ENCODE measurements at places on chromosomes 6 and 20.

- DNase-seq = no peak
Observed at GRCh38 chr20:43825581-43825980, 89.1 kb upstream of the TOX2 start.

DNA sequence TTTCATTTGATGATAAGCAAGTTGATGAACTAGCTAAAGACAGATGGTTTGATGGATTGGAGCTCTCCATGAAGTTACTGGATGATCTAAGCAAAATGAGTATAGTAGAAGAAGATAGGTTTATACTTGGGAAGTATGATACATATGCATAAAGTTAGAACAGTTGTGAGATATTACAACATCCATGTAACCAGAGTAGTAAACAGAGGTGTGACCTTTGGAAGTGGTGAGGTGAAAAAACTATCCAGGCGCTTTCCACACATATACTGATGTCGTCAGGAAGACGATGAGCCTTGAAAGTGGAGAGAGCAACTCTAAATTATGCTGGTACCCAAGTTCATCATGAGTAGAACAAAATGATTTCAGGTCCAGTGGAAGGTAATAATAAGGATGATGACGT is 271.0 kb downstream of the PTPRK start:
- DNase-seq = no peak

GRCh38 chr20:61925555-61926252 is 140.0 kb downstream of the TAF4 start:
- DNase-seq = no peak

DNA sequence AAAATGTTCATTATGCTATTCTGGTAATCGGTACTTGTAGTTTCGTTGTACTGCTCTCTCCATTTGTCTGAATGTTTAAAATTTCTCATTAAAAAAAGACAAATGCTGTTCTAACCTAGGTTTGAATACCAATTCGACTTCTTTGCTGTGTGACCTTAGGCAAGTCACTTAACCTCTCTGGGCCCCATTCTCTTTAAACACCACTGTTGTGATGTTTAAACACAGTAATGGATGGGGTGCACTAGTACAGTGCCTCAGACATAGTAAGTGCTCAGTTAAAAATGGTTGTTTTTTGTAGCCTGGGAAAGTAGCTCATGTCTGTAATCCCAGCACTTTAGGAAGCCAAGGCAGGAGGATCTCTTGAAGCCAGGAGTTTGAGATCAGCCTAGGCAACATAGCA is 138.5 kb downstream of the MRPL14 start:
- no peak for DNase-seq

DNA sequence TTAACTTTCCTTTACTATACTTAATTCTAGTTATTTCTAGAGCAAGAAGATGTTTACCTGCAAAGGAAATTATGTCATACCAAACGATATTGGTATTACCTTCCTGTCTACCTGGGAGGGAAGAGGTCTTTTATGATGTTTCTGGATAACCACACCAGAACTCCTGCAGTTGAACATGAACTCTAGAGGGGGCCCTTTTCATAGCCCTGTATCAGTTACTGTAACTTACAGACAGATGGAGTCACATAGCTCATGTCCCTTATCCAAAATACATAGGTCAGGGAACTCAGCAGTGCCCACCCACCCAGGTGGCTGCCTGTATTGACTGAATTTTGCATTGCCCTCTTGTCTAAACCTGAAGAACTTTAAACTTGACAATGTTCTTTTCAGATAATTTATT is 35.1 kb upstream of the MYL9 start:
- peak; percentile 24 for DNase-seq

DNA sequence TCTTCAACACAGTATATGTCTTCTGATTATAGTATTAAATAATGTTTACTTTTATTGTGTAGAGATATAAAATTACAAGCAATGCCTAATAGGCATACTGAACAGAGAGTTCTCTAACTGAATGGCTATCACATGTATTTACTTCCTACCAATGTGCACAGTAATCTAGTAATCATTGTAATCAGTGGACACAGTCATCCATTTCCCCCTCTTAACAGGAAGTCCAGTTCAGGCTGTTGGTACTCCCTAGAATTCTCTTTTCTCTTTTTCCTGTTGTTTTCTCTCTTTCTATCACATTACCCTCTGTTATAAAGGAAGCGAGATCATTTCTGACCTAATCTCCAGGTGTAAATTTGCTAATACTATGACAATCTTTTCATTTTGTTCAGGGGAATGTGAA is 172.5 kb downstream of the HTR1B start:
- peak; percentile 77 for DNase-seq

- no peak for DNase-seq
Observed at GRCh38 chr20:48395816-48396546, 431.8 kb downstream of the PREX1 start.

GRCh38 chr6:163291622-163292021 is 122.9 kb upstream of the QKI start:
- peak; percentile 67 for DNase-seq

- DNase-seq = no peak
Observed at GRCh38 chr6:32905078-32905477, 35.8 kb downstream of the HLA-DMB start.

DNA sequence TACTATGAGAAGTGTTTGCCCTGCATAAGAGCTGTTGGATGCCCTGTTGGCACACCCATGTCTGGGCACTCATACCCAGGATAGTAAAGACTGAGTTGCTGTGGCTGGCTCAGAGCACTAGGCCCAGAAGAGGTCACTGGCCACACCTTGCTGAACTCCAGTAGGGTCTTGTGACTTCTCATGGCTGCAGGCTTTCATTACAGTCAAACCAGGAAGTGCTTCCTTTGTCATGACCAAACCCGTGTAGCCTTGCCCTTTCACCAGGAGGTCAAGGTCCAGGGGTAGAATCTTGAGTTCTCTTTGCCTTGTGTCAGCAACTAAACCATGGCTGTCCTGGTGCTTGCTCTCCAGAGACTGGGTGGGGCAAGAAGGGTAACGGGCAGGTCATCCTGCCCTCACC is 49.5 kb downstream of the CD164 start:
- DNase-seq = no peak

GRCh38 chr20:21399005-21399475 is 1.7 kb upstream of the NKX2-4 start:
- no peak for DNase-seq

DNA sequence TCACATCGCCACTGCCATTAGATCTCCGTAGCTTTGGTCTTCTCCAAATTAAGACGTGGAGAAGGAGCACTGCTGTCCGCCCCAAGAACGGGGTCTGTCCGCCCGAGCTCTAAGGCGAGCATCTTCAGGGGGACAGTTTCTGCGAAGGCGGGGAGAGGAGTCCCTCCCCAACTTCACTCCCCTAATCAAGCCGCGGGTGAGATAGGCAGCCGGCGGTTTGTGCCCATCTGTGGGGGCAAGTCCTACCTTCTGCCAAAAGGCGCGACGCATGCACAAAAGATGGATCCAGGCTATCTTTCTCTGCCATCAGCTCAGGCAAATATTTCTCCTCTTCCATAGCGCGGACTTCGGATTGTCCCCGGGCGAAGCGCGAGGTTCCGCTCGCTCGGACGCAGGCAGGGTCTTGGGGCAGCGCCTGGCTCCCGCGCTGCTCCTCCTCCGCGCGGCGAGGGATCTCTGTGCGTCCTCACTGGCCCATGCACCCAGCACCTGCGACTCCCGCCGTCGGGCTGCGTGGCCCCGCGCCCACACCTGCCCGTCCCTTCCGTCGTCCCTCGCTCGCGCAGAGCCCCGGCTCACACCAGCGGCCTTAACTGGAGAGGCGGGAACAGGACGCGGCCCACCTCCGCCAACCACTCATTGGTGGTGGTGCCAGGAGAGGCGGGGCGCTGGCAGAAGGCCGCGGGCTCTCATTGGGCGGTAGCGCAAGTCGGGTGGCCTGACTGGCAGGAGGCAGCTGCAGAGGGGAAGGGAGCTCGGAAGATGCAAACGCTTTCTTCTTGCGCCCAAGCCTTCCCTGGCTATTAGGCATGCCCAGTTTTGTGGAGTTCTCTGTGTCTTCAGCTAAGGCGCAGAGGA is at the start of gene KHDRBS2:
TSS of gene KHDRBS2 (minus strand) at position 614 of the 858 bp plus-strand sequence.
- no peak for DNase-seq

DNA sequence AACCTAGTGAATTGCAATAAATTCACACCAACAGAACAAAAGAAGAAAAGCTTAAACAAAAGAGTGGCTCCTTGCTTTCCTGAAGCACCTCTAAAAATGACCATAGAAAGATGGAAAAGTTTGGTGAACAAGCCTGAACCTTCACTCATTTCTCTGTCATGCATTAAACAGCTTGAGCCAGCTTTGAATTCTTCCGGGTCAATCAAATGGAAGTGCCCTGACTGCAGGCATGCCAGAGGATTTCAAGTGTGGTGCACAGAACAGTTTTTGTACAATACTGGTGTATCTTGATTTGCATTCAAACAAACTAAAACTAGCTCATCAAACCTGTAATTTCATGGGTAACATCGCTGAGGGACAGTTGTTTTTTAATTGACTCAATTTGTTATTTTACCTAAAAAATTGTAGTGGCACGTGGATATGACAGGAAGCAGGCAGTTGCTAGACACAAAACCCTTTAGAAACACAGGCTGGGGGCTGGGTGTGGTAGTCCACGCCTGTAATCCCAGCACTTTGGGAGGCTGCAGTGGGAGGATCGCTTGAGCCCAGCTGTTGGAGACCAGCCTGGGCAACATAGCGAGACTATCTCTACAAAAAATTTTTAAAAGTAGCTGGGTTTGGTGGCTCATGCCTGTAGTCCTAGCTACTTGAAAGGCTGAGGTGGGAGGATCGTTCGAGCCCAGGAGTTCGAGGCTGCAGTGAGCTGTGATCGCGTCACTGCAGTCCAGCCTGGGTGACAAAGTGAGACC is 9.1 kb downstream of the CASS4 start:
- no peak for DNase-seq

GRCh38 chr20:44423480-44423879 is 52.2 kb upstream of the TTPAL start:
- DNase-seq = no peak

- DNase-seq = no peak
Observed at GRCh38 chr6:86595641-86596040, 341.7 kb upstream of the HTR1E start.

GRCh38 chr6:139567095-139567494 is 192.6 kb upstream of the CITED2 start:
- no peak for DNase-seq

DNA sequence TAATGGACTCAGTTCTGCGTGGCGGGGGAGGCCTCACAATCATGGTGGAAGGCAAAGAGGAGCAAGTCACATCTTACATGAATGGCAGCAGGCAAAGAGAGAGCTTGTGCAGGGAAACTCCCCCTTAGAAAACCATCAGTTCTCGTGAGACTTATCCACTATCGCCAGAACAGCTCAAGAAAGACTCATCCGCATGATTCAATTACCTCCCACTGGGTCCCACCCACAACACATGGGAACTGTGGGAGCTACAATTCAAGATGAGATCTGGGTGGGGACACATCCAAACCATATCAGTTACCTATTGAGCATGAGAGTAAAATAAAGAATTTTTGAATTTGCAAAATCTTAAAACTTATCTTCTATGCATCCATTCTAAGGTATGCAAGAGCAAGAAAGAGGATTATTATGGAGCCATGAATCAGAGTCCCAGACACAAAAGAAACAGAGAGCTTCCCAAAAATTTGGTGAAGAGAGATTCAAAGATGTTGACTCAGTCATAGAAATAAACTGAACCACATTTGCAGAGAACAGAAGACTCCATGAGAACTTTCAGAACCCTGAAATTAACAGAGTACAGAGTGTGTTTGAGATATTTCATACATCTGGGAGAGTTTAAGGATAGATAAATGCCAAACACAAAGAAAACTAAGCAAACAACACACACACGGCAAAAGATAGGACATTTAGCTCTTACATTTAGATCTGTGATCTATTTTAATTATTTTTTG is 17.1 kb upstream of the MOXD1 start:
- no peak for DNase-seq

DNA sequence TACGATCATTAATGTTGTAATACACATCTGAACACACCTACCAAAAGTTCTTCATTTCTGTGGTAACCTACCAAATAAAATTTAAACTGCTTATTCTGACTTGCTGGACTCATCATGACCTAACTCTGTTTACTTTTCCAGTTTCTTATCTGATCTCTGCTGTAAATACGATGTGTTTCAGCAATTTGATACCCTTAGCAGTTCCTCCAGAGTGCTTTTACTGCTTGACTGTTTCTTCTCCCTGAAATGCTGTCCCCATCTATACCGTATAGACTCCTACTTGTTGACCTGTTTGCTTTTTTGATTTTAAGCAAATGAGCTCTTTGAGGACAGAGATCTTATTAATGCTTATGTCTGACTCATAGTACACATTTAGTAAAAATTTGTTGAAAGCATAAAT is 119.5 kb downstream of the SCAF8 start:
- no peak for DNase-seq

DNA sequence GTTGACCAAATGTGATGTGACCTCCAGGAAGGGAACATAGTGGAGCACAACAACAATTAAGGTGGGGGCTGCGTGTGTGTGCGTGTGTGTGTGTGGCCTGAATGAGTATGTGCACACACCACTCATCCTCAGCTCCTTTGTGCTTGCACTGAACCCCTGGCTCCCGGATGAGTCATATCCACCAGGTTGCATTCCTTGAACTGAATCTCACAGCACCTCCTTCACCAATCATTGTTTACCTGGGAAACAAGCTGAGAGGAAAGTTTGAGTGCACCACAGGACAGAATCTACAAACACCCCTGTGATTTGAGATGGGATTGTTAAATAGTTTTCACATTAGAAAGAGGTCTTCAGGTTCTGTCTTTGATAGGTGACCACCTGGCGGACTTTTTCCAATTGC is 33.7 kb upstream of the GPR6 start:
- no peak for DNase-seq

DNA sequence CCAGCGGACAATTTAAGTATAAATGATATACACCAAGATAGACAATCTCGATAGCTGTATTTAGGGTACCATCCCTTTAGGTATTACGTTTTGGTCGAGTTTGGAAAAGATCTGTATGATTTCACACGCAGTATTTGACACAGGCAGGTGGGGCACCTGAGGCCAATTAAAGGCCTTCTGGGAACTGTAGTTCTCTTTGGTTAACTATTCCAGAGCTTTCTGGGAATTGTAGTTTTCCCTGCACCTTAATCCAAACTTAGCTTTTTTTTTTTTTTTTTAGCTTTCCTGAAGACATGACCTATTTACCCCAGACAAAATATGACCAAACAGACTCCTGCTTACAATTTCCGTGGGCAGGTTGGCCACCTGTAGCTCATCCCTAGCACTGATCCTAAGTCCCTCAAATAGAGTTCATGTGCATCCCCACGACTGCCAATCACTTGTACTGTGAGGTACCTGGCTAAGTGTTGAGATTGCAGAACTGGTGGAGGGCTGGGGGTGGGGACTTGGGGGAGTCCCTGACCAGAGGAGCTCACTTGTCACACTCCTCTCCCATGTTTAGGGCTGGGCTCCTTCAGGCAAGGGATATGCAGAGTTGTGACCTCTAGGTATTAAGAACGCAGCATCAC is 999 bp upstream of the EHMT2 start:
- no peak for DNase-seq

- DNase-seq = no peak
Observed at GRCh38 chr20:11989018-11989771, 71.5 kb downstream of the BTBD3 start.
